ENCODE measurements at places on chromosomes 6 and 20. TPM values are rescaled to one million over a fixed set of nuclear protein-coding genes. Genes with fewer than 3 reads are reported as not detected.

BANF2 gene
- total RNA-seq = not detected

C20orf144 gene
- not detected for total RNA-seq

SAYSD1 gene
- 15.1 TPM for total RNA-seq

DNA sequence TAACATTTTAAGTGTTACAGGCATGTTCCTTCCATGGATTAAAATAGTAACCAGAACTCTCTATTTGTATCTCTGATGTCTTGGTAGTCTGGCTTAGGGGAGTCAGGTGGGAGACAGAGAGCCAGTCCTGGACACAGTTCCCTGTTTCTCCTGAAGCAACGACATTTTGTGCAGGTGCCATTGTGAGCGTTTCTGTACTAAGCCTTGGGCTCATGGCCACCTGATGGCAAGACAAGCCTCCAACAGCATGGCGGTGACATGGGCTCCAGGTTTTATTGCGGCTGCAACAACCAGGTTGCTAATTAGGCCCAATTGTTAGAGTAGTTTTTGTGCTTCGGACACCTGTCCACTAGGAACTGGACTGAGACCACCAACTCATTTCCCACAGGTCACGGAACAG is 105.3 kb downstream of the PRDM13 start:
- no peak overlapping the region for H3K27ac ChIP-seq
- H3K4me1 ChIP-seq = no peaks in the 10 kb centered on the region
- H3K4me3 ChIP-seq = no peak overlapping the region
- no peaks in the 10 kb centered on the region for H3K36me3 ChIP-seq
- DNase-seq = no peak

GRCh38 chr20:50288128-50288623 is 97.5 kb downstream of the CEBPB start:
- no peak overlapping the region for H3K27ac ChIP-seq
- H3K27me3 ChIP-seq = no peaks in the 10 kb centered on the region
- no peaks in the 10 kb centered on the region for H3K36me3 ChIP-seq
- DNase-seq = no peak

DNA sequence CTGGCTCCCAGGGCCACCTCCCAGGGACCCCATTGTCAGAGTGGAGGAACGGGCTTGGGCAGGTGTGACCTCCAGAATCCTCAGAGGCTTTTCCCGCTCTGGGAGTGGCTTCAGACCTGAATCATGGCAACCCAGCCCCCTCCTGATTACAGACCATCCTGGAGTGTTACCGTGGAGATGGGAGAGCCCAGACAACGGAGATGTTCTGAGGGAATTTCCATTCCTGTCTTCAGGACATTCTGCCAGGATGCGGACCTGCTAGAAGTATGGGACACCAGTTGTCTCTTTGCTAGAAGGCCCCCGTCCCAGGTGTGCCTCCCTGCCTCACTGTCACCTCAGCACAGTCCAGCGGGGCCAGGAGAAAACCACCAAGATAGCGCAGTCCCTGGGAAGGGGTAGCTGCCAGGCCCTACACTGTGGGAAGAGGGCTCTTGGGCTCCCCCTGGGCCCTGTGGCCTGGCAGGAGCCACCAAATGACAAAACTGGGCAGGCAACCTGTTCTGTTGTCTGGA is 109.9 kb downstream of the PSMB1 start:
- no peaks in the 10 kb centered on the region for H3K27me3 ChIP-seq
- no peaks in the 10 kb centered on the region for H3K36me3 ChIP-seq
- no peak overlapping the region for H3K27ac ChIP-seq
- no peak for DNase-seq
- H3K4me3 ChIP-seq = no peak overlapping the region
- H3K4me1 ChIP-seq = peaks cover 5% of the 10 kb centered on the region

DNA sequence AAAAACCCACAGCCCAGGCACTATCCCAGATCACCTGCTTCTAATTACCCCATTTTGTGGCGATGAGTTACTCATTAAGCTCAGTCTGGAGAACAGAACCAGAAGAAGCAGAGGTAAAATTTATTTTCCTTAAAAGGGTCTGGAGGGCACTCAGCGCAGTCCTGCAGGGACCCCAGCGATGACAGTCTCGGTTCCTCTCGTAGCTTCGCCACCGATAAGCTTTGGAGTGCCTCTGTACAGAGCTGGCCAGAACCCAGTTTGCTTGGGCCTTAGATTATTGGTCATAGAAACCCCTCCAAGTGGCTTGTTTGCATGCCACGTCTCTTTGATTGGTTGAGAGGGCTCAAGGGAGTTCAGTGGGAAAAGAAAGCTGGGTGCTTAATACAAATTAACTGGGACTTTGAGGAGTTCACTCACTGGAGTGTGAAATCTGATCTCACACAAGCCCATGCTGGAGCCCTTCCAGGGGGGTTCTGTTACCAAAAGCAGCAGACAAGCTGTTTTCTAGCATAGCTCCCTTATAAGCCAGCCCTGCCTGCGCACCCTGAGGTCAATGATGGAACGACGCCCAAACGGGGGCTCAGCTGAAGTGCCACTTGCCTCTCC is 158.5 kb upstream of the ARID1B start:
- no peaks in the 10 kb centered on the region for H3K27me3 ChIP-seq
- no peaks in the 10 kb centered on the region for H3K36me3 ChIP-seq
- peak; percentile 57 for DNase-seq
- H3K27ac ChIP-seq = no peak overlapping the region
- H3K4me3 ChIP-seq = peak overlapping the region; percentile 20
